Breast epithelium (tissue), 4 donors: ENCODE measurements at places on chromosomes 16 and 17. TPM values are rescaled to one million over a fixed set of nuclear protein-coding genes. Genes with fewer than 3 reads are reported as not detected.

GRCh38 chr16:87057211-87057881 is 259.8 kb downstream of the C16orf95 start:
- H3K27ac ChIP-seq, result no peak overlapping the region
- no peak overlapping the region for H3K4me3 ChIP-seq
- no peak for DNase-seq
- H3K27me3 ChIP-seq, result peaks cover 29% of the 10 kb centered on the region
- no peaks in the 10 kb centered on the region for H3K4me1 ChIP-seq
- H3K36me3 ChIP-seq, result no peaks in the 10 kb centered on the region

GRCh38 chr17:15249487-15249886 is 15.6 kb downstream of the PMP22 start:
- peaks cover 5% of the 10 kb centered on the region for H3K4me1 ChIP-seq
- H3K36me3 ChIP-seq, result no peaks in the 10 kb centered on the region
- H3K27ac ChIP-seq, result no peak overlapping the region
- H3K4me3 ChIP-seq, result no peak overlapping the region
- no peak for DNase-seq

Gene KRTAP3-1
- not detected for total RNA-seq

- H3K27me3 ChIP-seq, result no peaks in the 10 kb centered on the region
- H3K4me1 ChIP-seq, result no peaks in the 10 kb centered on the region
- H3K36me3 ChIP-seq, result no peaks in the 10 kb centered on the region
- H3K4me3 ChIP-seq, result no peak overlapping the region
- no peak for DNase-seq
Observed at GRCh38 chr16:4026854-4027253, 89.4 kb downstream of the ADCY9 start.

Gene PPP1R27
- not detected for total RNA-seq
